Vagina (tissue), 2 donors: ENCODE measurements at places on chromosomes 2 and 18. TPM values are rescaled to one million over a fixed set of nuclear protein-coding genes. Genes with fewer than 3 reads are reported as not detected.

PLA2R1 gene
- total RNA-seq = 24.3 TPM

GRCh38 chr2:168816369-168816768 lies 13.9 kb downstream of the NOSTRIN start:
- DNase-seq = no peak

GRCh38 chr2:7007488-7007845 lies 90.3 kb downstream of the RNF144A start:
- DNase-seq = no peak

AGPS gene
- 27.3 TPM for total RNA-seq

DNA sequence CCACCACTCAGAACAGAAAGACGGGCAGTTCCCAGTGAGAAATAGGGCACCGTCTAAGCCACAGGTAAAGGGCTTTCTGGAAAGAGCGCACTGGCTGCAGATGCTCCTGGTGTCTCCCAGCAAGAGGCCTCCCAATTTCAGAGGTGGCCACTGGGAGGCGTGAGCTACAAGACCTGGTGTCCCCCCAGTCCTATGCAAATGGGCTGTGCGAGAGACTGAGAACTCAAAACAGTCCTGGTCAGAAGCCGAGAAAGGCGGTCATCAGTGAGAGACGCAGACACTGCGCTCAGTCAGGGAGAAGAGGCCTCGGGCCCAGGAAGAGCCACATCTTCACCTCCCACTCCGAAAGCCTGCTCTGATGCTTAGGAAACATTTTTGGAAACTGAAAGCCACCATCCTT lies 179.5 kb downstream of the EIPR1 start:
- no peak for DNase-seq

GRCh38 chr2:6580982-6581381 lies 284.7 kb downstream of the CMPK2 start:
- no peak for DNase-seq
